CD4-positive, alpha-beta T cell treated with Interleukin-4 for 4 hours (primary cell): ENCODE measurements at places on chromosomes 6 and 20.

DNA sequence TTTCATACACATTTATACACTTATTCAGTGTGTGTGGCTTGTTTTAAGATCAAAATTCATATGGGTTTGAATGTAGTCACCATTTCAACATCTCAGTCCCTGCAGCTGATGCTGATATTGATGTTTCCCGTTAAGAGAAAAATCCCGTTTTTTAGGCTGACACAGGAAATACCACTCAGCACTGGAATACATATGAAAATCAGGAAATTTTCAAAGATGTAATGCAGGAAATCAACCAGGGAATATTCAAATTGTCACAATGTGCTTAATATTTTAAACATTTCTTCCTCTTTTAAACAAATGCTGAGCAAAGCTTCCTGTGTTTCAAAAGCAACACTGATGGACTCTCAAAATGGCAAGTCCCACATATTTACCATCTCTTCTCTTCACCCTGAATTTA lies 94.5 kb upstream of the MARCKS start:
- no peak for DNase-seq

- no peak for DNase-seq
Measured at GRCh38 chr6:76703285-76703684, 630.8 kb upstream of the IMPG1 start.

DNA sequence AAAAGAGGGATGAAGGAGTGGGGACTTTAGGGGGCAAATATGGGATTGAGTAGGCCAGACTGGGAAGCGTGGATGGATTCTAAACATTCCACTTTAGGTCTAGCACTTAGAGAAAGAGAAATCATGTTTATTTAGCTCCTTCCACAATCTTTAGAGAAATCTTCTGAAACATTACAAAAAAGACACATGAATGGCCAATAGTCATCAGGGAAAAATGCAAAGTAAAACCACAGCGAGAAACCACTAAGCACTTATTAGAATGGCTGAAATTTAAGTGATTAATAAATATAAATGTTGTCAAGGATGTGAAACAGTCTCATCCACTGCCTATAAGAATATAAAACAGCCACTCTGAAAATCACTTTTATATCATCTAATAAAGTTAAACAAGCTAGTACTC lies 46.9 kb downstream of the HLA-A start:
- DNase-seq = no peak

DNA sequence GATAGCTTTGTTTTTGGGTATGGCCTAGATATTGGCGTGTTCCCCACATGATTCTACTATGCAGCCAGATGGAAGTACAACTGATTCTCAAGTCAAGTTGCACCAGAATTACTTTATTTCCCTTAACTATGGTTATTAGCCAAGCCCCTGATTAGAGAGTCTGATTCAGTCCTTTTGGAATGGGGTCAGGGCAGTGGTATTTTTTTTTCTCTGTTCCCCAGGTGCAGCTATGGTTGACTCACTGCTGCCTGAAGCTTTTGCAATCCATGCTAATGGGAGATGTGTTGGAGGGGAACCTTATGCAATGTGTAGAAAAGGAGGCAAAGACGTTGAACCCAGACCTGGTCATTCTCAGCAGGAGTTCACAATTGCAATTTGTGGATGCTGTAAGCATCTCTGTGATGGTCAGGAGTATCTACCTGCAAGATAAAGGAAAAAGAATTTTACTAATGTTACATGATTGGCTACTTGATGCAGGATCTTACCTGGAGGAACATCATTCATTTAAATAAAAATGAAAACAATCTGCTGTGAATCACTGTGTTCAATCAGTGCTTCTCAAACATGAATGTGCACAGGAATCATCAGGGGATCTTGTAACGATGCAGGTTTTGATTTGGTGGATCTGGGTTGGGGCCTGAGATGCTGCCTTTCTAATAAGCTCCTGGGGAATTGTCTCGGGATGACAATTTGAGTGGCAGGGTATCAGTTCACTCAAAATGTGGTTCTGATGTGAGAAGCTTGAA lies 49.4 kb downstream of the PFDN4 start:
- no peak for DNase-seq

DNA sequence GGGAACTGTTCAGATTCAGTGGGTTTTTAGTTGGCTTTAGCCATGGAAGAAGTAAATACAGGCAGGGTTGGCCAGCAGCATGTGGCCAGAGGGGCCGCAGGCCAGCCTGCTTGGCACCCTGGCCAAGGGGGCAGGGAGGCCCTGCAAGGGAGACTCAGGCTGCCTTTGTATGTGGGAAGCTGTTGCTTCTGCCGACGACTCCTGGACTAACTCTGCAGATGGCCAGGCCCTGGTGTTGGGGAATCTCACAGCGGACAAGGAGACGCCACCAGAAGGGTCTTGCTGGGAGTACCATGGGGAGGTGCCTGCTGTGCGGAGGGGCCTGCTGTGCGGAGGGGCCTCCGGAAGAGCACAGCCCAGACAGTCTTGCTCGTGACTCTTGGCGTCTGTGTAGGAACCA lies 25.2 kb downstream of the PYGB start:
- no peak for DNase-seq
